ENCODE measurements at places on chromosomes 13 and 19.

DNA sequence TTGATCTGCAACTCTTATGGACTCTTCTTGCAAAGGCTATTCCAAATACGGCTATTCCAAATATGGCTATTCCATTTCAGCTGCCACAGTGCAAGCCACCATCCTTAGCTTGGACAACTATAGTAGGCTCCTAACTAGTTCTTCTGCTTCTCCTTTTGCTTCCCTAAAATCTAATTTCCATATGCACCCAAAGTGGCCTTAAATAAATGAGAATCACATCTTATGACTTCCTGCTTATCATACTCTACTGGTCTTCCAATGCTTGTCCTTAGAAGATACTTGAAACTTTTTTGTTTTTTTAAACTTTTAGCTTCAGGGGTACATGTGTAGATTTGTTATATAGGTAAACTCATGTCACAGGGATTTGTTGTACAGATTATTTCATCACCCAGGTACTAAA lies 4.9 kb downstream of the UCHL3 start:
- no peak overlapping the region for H3K4me3 ChIP-seq
- H3K4me1 ChIP-seq = peaks cover 16% of the 10 kb centered on the region
- no peaks in the 10 kb centered on the region for H3K27me3 ChIP-seq
- DNase-seq = no peak

DNA sequence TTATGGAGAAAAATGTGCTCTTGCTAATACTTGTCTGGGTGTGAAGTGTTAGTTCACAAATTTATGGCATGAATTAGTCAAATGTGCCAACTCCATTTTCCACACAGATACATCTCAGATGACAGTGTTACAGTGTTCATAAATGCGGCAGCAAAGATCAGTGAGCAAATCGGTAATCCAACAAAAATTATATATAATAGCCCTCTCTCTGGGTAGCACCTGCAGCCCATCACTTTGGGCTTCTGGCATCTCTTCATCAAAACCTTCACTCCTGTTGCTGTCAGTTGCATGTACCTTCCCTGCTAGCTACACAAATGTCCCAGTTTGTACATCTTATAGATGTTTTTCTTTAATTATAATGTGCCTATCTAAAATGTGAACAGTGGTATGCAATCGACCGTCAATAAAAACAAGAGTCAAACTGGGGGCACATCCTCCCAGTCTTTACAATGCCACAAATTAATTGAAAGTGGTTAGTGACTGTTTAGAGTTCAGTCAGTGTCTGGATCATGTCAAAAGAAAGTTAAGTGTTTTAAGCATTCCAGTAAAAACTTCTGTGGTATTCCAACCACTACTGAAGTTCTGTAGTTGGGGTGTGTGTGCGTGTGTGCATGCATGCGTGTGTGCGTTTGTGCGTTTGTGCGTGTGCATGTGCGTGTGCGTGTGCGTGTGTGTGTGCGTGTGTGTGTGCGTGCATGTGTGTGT lies 448.9 kb downstream of the DCT start:
- H3K4me3 ChIP-seq = no peak overlapping the region
- no peak overlapping the region for H3K27ac ChIP-seq
- no peak for DNase-seq
- H3K27me3 ChIP-seq = no peaks in the 10 kb centered on the region
- H3K4me1 ChIP-seq = peaks cover 45% of the 10 kb centered on the region

GRCh38 chr19:51765086-51765485 lies 4.1 kb downstream of the FPR2 start:
- H3K4me3 ChIP-seq = no peak overlapping the region
- DNase-seq = no peak
- no peaks in the 10 kb centered on the region for H3K36me3 ChIP-seq
- no peaks in the 10 kb centered on the region for H3K4me1 ChIP-seq
- H3K27me3 ChIP-seq = peaks cover 44% of the 10 kb centered on the region
- H3K27ac ChIP-seq = no peak overlapping the region

DNA sequence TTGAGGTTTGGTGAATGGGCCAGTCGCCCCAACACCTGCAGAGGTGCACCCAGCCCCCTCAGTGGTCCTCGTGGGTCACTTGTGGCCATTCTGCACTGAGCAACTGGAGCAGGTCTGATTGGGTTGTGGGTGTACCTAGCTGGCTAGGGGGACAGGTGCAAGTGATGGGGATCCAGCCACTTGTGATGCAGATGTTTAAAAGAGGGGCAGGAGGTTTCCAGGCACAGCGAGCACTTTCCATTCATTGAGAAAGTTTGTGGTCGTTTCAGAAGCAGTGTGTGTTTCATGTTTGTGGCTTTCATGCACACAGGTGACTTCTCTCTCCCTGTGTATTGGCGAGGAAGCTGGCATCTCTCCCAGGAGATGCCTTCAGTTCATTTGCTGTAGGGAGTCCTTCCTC lies 34.7 kb downstream of the TSSK6 start:
- no peaks in the 10 kb centered on the region for H3K27me3 ChIP-seq
- no peaks in the 10 kb centered on the region for H3K36me3 ChIP-seq
- H3K4me3 ChIP-seq = no peak overlapping the region
- H3K27ac ChIP-seq = peak overlapping the region; percentile 81
- DNase-seq = no peak

DNA sequence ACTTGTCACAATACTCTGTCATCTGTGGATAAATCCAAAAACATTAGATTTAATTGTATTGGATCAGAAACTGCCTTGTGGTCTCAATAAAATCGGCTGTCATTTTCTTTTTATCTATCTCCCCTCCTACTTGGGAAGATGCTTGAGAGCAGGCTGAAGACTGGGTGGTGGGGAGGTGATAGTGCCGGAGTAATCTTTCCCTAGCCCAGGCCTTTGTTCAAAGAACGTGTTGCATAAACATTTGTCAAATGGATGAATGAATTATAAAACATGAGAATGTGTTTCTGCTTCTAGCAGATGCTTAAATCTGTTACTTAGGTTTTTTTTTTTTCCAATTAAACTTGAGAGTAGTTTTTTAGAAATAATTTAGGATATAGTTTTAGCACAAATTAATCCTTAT lies 49.9 kb downstream of the DNAJC3 start:
- DNase-seq = no peak
- no peak overlapping the region for H3K27ac ChIP-seq
- H3K27me3 ChIP-seq = no peaks in the 10 kb centered on the region
- no peaks in the 10 kb centered on the region for H3K4me1 ChIP-seq

GRCh38 chr13:105442949-105443699 lies 1092.3 kb downstream of the EFNB2 start:
- H3K36me3 ChIP-seq = no peaks in the 10 kb centered on the region
- no peaks in the 10 kb centered on the region for H3K27me3 ChIP-seq
- H3K4me3 ChIP-seq = no peak overlapping the region
- H3K27ac ChIP-seq = no peak overlapping the region
- no peaks in the 10 kb centered on the region for H3K4me1 ChIP-seq

- no peaks in the 10 kb centered on the region for H3K27me3 ChIP-seq
- no peak for DNase-seq
- H3K36me3 ChIP-seq = peaks cover 2% of the 10 kb centered on the region
- H3K27ac ChIP-seq = no peak overlapping the region
These were observed 29.2 kb upstream of the LAMP1 start for GRCh38 chr13:113267642-113268405.

DNA sequence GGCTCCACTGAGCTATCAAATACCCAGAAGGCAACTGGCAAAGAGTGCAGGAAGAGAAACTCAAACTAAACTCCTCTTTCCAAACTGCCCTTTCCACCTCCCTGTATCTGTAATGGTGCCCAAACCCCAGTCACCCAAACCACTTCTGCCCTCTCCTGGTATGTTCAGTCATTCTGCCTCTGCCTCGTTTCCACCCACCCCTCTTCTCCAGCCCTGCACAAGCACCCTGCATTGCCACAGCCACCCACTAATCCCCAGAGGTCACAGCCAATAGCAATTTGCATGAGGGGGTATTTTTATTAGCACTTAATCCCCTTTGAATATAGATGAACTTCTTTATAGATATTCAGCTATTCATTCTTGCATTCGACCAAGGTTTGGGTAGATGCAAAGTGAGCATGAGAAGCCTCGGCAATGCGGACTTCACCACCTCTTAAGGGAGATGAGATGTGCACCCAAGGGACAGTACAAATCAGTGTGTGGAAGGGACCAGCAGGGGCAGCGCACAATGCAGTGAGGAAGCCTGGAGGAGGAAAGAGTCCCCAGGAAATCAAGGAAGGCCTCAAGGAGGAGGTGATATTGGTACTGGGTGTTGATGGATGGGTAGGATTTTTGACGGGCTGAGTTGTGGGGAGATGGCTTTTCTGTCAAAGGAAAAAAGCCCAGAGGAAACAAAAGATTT lies 12.4 kb downstream of the TMEM272 start:
- H3K4me1 ChIP-seq = no peaks in the 10 kb centered on the region
- peak overlapping the region; percentile 14 for H3K27ac ChIP-seq
- no peaks in the 10 kb centered on the region for H3K27me3 ChIP-seq
- H3K4me3 ChIP-seq = no peak overlapping the region
- no peaks in the 10 kb centered on the region for H3K36me3 ChIP-seq
- DNase-seq = no peak

DNA sequence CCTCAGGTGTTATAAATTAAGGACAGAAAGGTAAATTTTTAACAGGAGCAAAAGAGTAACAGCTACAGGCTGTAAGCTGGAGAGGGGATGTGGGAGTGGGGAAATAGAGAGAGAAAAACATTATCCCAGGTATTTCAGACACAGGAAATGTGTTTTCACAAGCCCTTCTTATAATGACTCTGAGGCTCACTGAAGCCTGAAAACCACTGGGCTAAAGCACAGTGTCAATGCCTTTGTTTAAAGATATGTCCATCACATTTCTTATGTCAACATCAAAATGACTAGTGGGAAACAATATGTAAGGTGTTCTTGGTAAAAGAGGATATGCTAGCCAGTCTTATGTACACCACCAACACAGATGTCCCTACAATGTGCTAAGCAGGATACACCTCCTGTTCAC lies 365.9 kb downstream of the FGF14 start:
- peaks cover 19% of the 10 kb centered on the region for H3K4me1 ChIP-seq
- H3K4me3 ChIP-seq = no peak overlapping the region
- DNase-seq = no peak
- H3K36me3 ChIP-seq = no peaks in the 10 kb centered on the region

DNA sequence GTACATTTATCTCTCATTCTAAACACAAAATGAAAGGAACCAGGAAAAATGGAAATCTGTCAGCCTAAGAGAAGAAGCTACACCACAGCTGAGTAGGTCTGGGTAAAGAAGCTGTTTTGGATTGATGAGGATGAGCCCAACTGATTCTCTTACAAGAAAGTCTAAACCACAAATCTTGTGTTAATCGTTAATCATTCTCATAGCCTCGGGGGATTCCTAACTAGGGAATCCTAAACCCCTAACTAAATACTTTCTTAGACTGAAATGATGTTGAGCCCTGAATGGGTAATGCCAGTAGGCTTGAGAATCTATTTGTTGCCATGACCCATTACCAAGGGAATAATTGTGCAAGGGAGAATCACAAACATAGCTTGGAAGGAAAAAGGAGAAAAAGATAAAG lies 327.5 kb upstream of the SPRY2 start:
- peaks cover 10% of the 10 kb centered on the region for H3K4me1 ChIP-seq
- no peak for DNase-seq
- H3K27me3 ChIP-seq = no peaks in the 10 kb centered on the region
- H3K36me3 ChIP-seq = peaks cover 14% of the 10 kb centered on the region
- no peak overlapping the region for H3K27ac ChIP-seq

- peaks cover 23% of the 10 kb centered on the region for H3K4me1 ChIP-seq
- H3K4me3 ChIP-seq = peak overlapping the region; percentile 64
- H3K36me3 ChIP-seq = no peaks in the 10 kb centered on the region
- H3K27me3 ChIP-seq = peaks cover 47% of the 10 kb centered on the region
- H3K27ac ChIP-seq = no peak overlapping the region
These were observed 2.5 kb upstream of the NR2C2AP start for GRCh38 chr19:19205416-19206410.

DNA sequence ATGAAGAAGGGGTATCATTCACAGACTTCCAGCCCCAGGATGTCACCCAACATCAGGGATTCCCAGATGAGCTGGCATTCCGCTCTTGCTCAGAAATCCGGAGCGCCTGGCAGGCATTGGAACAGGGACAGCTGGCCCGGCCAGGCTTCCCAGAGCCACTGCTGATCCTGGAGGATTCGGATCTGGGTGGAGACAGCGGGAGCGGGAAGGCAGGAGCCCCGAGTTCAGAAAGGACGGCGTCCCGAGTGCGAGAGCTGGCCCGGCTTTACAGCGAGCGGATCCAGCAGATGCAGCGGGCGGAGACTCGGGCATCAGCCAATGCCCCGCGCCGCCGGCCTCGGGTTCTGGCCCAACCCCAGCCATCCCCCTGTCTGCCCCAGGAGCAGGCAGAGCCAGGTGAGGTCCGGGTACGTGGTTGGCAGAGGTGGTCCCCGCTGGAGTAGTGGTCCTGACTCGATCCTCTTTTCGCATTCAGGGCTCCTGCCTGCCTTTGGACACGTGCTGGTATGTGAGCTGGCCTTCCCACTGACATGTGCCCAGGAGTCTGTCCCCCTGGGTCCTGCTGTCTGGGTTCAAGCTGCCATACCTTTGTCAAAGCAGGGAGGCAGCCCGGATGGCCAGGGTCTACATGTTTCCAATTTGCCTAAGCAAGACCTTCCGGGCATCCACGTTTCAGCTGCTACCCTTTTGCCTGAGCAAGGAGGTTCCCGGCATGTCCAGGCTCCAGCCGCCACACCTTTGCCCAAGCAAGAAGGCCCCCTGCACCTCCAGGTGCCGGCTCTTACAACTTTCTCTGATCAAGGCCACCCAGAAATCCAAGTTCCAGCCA lies 11.0 kb downstream of the PLEKHG2 start:
- H3K4me3 ChIP-seq = no peak overlapping the region
- peaks cover 11% of the 10 kb centered on the region for H3K36me3 ChIP-seq
- no peak for DNase-seq
- H3K27ac ChIP-seq = peak overlapping the region; percentile 12

- H3K4me1 ChIP-seq = peaks cover 15% of the 10 kb centered on the region
- peak; percentile 67 for DNase-seq
- H3K4me3 ChIP-seq = no peak overlapping the region
- no peak overlapping the region for H3K27ac ChIP-seq
- H3K27me3 ChIP-seq = peaks cover 99% of the 10 kb centered on the region
These were observed 37.7 kb downstream of the GSX1 start for GRCh38 chr13:27830010-27830409.

DNA sequence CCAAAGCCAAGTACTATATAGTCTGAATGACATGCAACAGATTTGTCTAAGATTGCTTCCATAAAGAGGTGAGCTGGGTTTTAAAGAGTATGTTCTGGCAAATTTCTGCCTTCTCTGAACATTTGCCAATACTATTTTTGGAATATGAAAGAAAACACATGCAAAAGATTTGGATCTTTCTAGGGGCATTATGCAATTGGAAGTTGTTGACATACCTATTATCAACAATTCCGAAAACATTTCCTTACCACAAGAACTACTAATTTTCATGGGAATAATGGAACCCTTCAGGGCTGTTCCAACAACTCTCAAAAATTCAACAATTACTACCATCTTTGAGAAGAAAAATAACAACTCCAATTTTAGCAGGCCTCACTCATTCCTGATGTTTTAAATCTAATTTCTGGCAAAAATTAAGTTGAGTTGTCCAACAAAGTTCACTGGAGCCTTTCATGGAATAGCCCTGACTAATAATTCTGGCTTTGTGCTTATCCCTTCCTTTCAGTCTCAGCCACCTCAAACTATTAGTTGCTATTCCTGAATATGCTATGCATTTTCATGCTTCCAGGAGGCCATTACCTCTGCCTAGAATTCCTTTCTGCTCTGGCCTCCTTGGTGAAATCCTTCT lies 250.0 kb downstream of the RGCC start:
- no peak overlapping the region for H3K27ac ChIP-seq
- peaks cover 6% of the 10 kb centered on the region for H3K36me3 ChIP-seq
- DNase-seq = no peak
- H3K4me3 ChIP-seq = no peak overlapping the region

- no peak for DNase-seq
- H3K4me1 ChIP-seq = no peaks in the 10 kb centered on the region
- H3K27me3 ChIP-seq = no peaks in the 10 kb centered on the region
- no peak overlapping the region for H3K4me3 ChIP-seq
- no peak overlapping the region for H3K27ac ChIP-seq
These were observed 401.7 kb upstream of the HTR2A start for GRCh38 chr13:47298506-47298905.
